ENCODE measurements at places on chromosomes 2 and 18. TPM values are rescaled to one million over a fixed set of nuclear protein-coding genes. Genes with fewer than 3 reads are reported as not detected.

The DSC3 gene
- total RNA-seq = 1.6 TPM

The ST8SIA5 gene
- 0.01 TPM for total RNA-seq

The PRSS56 gene
- total RNA-seq = 0.13 TPM

The MATN3 gene
- 17.8 TPM for total RNA-seq

The XDH gene
- 1.4 TPM for total RNA-seq
